T-helper 2 cell treated with Interferon-gamma antibody and Interleukin-4, amounts not matched to agents 5 μg/mL and 100 μg/mL, for 36 hours (primary cell): ENCODE measurements at places on chromosomes 2 and 18.

- DNase-seq, result no peak
Observed at GRCh38 chr18:72436401-72436800, 107.7 kb downstream of the CBLN2 start.

GRCh38 chr2:222024932-222025880 is 273.6 kb downstream of the PAX3 start:
- DNase-seq, result no peak

- DNase-seq, result no peak
Observed at GRCh38 chr2:118372886-118373830, 284.9 kb downstream of the INSIG2 start.

- no peak for DNase-seq
Observed at GRCh38 chr2:62589691-62590356, 83.8 kb upstream of the TMEM17 start.

GRCh38 chr2:233329489-233330135 is 22.0 kb downstream of the SAG start:
- no peak for DNase-seq

DNA sequence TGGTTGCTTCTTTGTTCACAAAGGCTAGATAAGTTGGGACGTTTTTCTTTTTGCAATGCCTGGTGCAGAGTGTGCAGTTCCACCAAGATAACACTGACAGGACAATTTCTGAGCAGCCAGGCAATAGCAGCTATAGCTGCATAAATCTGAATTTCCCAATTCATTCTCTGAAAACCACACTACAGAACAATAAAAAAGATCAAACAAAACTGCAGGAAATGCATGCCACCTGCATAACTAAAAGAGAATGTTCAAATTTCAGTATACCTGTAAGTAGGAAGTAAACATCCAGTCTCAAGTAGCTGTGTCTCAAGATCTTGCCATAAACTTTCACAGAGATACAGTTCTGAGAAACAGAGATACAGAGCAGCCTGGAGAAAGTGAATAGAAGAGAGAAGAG is 5.3 kb upstream of the KCTD18 start:
- DNase-seq, result no peak

DNA sequence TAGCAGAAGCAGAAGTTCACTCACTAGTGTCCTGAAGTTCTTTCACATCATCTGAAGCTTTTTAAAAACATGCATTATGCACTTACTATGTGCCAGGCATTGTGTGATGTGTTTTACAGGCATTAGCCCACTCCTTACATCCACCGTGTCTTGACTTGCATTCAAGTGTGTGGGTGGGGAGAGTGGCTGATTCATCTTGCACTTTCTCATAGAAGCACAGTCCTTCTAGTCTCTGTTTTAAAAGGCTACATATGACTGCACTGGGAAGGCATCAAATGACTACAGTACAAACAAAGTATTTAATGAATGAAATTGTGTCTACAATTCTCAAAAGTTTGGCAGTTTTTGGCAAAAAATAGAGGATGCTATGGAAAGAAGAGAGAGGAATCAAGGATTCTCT is 21.6 kb upstream of the DSC3 start:
- no peak for DNase-seq

GRCh38 chr2:232260075-232260474 is 118.5 kb upstream of the ALPP start:
- DNase-seq, result no peak
